ENCODE measurements at places on chromosomes 12 and 14.

DNA sequence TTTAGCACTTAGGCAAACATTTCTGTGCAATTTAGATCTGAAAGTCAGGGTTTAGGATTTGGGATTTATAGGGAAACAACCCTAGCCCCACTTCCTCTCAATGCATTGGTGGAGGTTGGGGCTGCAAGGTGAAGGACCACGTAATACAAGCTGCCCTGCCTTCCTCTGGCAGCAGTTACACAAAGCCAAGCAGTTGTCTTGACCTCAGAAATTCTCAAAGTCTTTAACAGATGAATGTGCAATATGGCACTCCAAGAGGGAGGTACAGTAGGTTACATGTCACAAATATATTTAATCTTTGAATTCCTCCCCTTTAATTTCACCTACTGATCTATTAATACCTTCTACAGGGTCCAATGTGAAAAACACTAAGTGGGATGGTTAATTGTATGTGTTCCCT is 23.9 kb downstream of the IFNG-AS1 start:
- DNase-seq = no peak

DNA sequence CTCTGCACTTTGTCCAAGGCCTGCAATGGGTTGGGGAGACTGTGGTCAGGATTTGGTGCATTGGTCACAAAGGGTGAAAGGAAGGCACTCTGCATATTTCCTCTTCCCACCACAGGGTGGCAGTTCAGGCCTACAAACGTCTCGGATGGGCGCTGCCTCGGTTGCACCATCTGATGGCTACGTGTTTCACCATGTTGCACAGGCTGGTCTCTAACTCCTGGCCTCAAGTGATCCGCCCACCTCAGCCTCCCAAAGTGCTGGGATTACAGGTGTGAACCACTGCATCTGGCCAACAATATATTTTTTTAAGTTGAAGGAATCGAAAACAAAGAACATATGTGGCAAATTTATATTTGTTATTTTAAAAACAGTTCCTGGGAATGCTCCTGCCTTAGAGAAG is 35.1 kb downstream of the TMBIM6 start:
- DNase-seq = peak; percentile 61

DNA sequence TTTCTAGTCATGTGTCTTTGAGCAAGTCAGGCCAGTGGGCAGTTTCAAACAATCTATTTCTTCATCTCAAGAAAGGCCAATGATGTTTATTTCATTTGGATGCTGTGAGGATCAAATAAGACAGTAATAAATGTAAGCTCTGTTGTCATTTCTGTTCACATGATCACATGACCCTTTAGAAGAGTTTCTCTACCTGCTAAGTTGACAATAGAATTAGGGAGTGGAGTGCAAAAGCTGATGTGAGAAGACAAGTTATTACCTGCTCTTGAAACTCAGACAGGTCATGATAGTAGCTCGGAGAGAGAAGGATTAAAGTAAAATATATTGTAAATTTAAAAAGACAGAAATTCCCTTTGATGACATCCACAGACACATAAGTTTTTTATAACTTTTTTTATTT is 37.3 kb upstream of the DCN start:
- DNase-seq = no peak

DNA sequence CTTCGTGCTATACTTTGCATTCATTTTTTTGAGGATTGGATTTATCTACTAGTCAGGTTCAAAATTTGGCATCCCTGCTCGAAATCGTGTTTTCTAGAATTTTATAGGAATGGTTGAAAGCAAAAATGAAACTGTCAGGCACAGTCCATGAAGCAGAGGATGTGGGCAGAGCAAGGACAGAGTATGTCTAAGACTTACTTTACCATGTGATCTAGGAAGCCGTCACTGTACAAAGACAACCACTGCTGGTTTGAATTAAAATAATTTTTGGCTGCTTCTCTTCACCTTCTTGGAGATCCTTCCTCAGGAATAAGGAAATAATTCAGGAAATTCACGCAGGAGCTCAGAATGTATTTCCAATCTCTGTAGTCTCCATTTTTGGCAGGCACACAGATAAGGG is 31.6 kb upstream of the SGPP1 start:
- DNase-seq = no peak

DNA sequence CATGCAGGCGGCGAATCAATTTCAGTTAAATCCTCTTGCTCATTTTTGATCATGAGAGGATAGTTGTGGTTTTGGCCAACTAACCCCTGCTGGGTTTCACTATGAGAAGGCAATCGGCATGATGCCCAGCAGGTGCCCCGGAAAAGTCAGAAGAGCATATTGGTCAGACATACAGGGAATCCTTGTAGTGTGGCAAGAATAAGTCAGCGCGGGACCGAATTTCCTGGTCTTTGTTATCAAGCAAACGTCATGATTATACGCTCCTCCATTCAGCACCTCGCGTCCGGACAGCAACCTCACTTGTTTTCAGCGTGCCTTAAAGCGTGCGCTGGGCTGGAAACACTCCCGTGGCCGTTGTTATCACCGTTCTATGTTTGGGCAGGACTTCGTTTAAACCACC is 1.8 kb downstream of the TBC1D30 start:
- peak; percentile 65 for DNase-seq

- no peak for DNase-seq
Observed at GRCh38 chr14:59177262-59177661, 11.2 kb upstream of the DAAM1 start.

DNA sequence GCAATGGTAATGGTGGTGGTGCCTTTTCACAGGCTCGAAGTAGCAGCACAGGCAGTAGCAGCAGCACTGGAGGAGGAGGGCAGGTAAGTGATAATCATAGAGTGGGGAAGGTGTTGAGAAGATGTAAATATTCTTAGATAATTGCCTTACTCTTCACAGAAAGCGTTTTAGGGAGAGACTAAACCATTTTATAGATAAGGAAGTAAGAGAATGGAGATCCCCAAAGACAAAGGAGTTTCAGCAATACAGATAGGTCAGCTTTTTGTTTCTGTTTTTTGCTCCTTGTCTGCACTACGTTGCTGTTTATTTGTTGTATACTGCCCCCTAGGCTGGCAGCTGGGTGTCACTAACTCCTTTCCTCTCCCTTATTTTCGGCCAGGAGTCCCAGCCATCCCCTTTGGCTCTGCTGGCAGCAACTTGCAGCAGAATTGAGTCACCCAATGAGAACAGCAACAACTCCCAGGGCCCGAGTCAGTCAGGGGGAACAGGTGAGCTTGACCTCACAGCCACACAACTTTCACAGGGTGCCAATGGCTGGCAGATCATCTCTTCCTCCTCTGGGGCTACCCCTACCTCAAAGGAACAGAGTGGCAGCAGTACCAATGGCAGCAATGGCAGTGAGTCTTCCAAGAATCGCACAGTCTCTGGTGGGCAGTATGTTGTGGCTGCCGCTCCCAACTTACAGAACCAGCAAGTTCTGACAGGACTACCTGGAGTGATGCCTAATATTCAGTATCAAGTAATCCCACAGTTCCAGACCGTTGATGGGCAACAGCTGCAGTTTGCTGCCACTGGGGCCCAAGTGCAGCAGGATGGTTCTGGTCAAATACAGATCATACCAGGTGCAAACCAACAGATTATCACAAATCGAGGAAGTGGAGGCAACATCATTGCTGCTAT is 2.0 kb downstream of the SP1 start:
- DNase-seq = peak; percentile 22

DNA sequence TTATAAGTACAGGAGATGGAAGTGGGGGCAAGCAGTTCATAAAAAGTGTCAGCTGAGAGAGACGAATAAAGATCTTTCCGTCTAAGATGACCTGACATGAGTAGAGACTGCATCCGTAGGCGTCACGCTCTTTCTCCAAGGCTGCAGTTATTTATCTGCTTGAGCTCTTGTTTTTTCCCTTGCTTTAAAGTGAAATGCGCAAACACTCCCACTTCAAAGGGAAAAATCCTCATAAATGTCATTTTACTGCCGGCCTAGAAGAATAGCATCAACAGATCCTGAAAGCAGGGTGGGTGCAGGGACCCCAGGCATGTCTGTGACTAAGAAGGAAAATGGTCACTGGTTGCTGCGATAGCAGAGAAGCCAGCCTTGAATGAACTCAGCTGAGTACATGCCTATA is 647.4 kb downstream of the MED13L start:
- no peak for DNase-seq

DNA sequence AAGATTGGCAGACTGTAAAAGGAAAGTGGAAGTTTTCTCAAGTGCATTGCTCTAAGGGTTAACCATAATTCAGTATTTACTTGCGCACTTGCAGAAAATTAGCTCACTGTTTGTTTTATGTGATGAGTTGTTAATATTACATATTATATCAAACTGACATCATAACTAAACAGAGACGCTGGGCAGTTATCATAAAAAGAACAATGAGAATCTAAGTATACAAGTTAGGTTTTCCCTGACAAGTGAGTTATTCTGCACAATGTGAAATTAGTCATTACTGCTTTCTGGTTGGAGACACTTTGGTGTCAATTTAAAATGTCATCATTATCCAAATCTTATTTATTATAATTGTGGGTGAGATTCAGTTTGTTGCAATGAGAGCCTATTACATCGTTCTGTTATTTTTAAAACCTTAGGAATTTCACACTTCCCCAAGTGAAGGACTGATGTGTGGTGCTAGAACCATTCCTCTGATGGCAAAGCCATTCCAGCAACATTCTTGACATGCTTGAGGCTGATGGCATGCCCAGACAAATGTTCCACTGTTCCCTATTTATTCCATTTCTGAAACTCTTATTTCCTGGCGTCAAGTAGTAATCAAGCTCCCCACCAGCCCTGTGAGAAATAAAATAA is 90.1 kb upstream of the FLRT2 start:
- no peak for DNase-seq

DNA sequence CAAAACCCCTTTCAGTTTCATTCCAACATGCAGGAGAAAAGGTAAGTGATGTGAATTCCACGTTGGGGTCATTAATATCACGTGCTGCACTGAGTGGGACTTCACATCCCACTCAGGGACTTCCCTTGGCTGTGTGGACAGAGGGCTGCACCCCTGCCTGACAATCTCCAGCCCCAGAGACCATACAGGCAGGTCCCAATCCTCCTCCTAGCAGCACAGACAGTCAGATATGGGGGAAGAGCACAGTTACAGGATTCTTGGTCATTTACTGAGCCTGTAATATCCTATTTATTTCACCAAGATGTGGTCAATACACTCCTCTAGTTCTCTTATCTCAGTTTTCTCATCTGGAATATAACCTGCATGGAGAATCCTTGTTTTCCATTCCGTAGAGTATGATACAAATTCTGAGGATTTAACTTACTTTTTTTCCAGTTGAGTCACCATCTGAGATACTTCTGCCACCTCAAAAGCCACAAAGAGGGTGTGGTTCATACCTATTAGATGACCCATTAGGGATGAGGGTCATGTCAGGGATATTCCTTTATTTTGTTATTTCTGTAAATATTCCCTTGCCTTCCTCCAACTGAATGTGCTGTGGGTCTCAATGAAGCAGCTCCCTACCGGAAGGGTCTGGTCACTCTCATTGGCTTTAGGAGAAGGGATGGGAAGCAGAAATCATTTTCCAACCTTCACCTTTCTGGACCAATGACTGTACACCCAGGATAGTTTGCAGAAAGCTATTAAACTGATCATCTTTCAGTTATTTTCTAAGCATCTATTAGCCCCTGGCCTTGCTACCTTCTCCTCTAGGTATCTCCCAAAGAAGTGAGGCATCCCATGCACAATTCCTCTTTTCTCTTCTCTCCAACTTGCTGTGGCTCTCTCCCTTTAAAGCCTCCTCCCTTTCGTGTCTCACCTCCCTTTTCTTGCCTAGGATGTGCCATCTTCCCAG is 43.0 kb upstream of the NTF3 start:
- no peak for DNase-seq

DNA sequence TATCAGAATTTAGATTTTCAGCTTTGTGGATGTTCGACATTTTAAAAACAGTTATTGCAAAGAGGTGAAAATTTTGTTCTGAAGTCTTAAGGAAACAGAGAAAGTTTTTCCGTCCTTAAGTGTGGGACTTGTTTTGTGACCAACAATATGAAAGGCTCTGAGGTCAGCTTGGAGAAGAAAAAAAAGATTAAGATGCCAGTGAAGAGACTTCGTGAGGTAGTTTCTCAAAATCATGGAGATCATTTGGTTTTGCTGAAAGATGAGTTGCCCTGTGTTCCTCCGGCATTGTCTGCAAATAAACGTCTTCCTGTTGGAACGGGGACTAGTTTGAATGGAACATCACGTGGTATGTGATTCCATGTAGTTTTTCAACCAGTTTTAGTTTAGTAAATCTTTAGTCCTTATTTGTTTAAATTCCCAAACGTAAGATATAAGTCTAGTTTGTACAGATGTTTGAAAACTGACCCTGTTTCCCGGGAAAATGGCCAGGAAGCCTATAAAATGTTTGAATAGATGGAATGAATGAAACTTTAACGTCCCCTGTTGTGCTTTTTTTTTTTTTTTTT is 682 bp downstream of the KIAA0586 start:
- peak; percentile 11 for DNase-seq

GRCh38 chr14:83287300-83287699 is 1753.6 kb upstream of the SEL1L start:
- no peak for DNase-seq

GRCh38 chr14:100124551-100125088 is 34.8 kb downstream of the DEGS2 start:
- no peak for DNase-seq

- DNase-seq = no peak
Observed at GRCh38 chr12:112894128-112894527, 12.6 kb upstream of the OAS1 start.

GRCh38 chr12:39402922-39403321 is 40.0 kb downstream of the KIF21A start:
- no peak for DNase-seq

DNA sequence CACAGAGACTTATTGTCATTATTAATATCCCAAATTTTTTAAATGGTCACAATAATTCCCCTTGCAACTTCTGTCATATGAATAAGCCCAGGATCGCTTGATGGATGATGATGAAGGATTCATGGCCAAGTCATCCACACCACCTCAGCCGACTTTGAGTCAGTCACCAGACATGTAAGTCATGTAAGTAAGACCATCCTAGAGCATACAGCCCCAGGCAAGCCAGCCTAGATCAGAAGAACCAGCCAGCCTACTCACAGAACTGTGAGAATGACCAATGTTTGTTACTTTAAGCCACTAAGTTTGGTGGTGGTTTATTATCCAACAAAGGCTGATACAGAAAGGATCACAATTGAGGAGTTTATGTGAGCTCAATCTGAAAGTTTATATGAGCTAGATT is 341.8 kb downstream of the NRXN3 start:
- DNase-seq = no peak

- no peak for DNase-seq
Observed at GRCh38 chr12:128661226-128661569, 162.6 kb downstream of the SLC15A4 start.

DNA sequence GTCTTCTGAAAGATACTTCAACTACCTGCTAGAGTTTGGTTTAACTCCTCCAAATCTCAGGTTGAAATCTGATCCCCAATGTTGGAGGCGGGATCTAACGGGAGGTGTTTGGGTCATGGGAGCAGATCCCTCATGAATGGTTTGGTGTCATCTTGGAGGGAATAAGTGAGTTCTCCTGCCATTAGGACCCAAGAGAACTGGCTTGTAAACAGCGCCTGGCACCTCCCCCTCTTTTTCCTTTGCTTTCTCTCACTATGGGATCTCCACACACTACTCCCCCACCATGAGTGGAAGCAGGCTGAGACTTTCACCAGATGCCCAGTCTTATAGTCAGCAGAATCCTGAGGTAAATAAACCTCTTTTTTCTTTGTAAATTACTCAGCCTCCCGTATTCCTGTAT is 2.5 kb downstream of the CNIH1 start:
- no peak for DNase-seq
